ENCODE measurements at places on chromosomes 5 and 9.

GRCh38 chr5:120852222-120852860, 388.2 kb downstream of the PRR16 start:
- DNase-seq = no peak

GRCh38 chr5:6162175-6162574, 216.2 kb downstream of the MED10 start:
- no peak for DNase-seq

GRCh38 chr9:27347889-27348288, 50.9 kb upstream of the EQTN start:
- no peak for DNase-seq

- DNase-seq = no peak
Measured at GRCh38 chr5:78269088-78269703, 25.3 kb downstream of the AP3B1 start.

- DNase-seq = no peak
Measured at GRCh38 chr5:141402553-141403243, at the start of gene PCDHGA9. TSS of gene PCDHGA9 (plus strand) at chr5:141402778. CDS start at chr5:141402953, 175 bp downstream.

GRCh38 chr5:170184737-170185136, 48.0 kb upstream of the C5orf58 start:
- DNase-seq = no peak

GRCh38 chr9:482739-483138, 268.1 kb downstream of the DOCK8 start:
- no peak for DNase-seq

DNA sequence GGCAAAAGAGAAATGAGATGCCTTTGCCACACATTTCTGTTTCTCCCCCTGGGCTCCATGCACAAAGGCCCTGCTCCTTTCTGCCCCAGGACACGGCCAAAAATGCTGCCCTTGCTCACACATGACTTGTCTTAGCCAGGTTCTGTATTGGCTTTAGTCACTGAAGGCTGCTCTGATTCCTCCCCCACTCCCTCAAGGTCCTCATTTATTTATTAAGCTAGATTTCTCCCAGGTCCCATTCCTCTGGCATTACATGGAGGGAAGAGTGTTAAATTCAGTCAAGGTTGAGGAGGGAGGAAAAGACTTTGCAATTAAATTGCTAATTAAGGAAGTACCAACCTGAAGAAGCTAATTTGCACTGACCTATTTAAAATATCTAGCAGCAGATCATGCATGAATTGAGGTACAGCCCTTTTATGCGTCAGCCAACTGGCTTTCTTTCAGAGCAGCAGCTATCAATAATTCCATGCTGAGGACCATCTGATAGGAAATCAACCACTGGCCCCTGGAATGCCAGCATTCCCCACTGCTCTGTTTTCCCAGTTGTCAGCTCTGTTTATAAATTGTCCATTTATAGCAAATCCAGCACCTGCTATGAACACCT, 81.2 kb upstream of the MAP3K1 start:
- no peak for DNase-seq

- no peak for DNase-seq
Measured at GRCh38 chr5:81469676-81470075, 75.7 kb upstream of the ACOT12 start.

DNA sequence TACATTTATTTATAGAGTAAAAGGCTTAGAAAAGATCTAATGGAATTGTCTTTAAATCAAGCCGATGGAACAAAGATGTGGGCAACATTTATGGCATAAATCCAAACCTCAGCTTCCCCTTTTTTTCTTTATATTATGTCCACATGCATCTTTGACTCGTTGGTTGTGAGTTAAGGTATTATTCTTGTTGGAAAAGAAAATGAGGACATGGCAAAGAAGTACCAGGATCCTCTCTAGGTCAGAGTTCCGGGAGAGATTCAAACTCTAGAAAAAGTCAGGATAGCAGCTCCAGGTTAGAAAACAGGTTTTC, 508 bp upstream of the NME5 start:
- DNase-seq = no peak

GRCh38 chr9:125757834-125758233, 10.7 kb downstream of the PBX3 start:
- DNase-seq = no peak

GRCh38 chr5:52620315-52620714, 167.4 kb upstream of the ITGA1 start:
- DNase-seq = no peak

DNA sequence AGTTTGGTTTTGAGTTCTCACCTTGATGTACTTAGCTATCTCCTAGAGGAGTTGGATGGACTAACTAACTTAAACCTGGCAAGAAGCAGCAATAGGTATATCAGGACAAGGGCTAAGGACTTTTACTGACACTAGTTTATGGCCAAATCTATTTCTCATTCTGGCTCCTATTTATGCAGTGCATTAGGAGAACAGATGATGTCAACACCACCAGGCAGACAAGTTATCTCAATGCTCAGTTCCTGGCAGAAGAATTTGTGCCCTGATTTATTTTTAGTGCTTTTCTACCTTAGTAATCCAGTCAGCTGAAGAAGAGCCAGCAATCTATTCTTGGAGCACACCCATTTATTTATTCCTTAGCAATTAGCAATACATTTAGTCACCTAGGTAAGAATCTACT, 30.7 kb upstream of the MYOT start:
- DNase-seq = no peak

- no peak for DNase-seq
Measured at GRCh38 chr5:124869426-124870033, 123.1 kb upstream of the ZNF608 start.

Data from right forelimb (tissue), 1 donor.